T-helper 2 cell treated with Interferon-gamma antibody and Interleukin-4, amounts not matched to agents 100 ng/mL and 5 ng/mL, for 36 hours (primary cell): ENCODE measurements at places on chromosomes 7 and 10. TPM values are rescaled to one million over a fixed set of nuclear protein-coding genes. Genes with fewer than 3 reads are reported as not detected.

Gene PRLHR
- total RNA-seq = not detected in 2 replicates

Gene FIGNL1
- total RNA-seq = 36.3 and 37.8 TPM in 2 replicates

Gene PTF1A
- not detected in 2 replicates for total RNA-seq

Gene EXOSC1
- total RNA-seq = 53.9 and 55.1 TPM in 2 replicates

Gene ENO4
- not detected in 2 replicates for total RNA-seq

Gene CHST3
- total RNA-seq = 0.02 and 0.05 TPM in 2 replicates

Gene FGFR2
- 0.73 TPM in 1 of 2 replicates, not detected in the other for total RNA-seq

Gene GRM8
- not detected in 2 replicates for total RNA-seq

Gene IL2RA
- total RNA-seq = 239 and 245 TPM in 2 replicates

Gene SEMA3C
- total RNA-seq = not detected in 2 replicates

Gene ARMS2
- not detected in 2 replicates for total RNA-seq

Gene ZC3HAV1L
- 19.7 TPM in 2 replicates for total RNA-seq

Gene CYP2C19
- not detected in 2 replicates for total RNA-seq

Gene TRPV5
- total RNA-seq = not detected in 2 replicates

Gene HYCC1
- total RNA-seq = 89.8 and 93.5 TPM in 2 replicates

Gene PLAC9
- not detected in 2 replicates for total RNA-seq

Gene TASOR2
- 62.4 and 63.0 TPM in 2 replicates for total RNA-seq

Gene PRKCQ
- total RNA-seq = 57.3 and 57.6 TPM in 2 replicates

Gene CCDC136
- total RNA-seq = 11.3 and 13.5 TPM in 2 replicates

Gene CTAGE6
- total RNA-seq = 0.98 and 1.2 TPM in 2 replicates

Gene ATRNL1
- 0.52 and 0.73 TPM in 2 replicates for total RNA-seq

Gene CRCP
- 33.3 and 36.0 TPM in 2 replicates for total RNA-seq
